Mesenchymal stem cell (in vitro differentiated cells and primary cell): ENCODE measurements at places on chromosomes 2 and 18.

- DNase-seq, result peak; percentile 55
Observed at GRCh38 chr2:168573128-168573903, 117.2 kb downstream of the CERS6 start.

DNA sequence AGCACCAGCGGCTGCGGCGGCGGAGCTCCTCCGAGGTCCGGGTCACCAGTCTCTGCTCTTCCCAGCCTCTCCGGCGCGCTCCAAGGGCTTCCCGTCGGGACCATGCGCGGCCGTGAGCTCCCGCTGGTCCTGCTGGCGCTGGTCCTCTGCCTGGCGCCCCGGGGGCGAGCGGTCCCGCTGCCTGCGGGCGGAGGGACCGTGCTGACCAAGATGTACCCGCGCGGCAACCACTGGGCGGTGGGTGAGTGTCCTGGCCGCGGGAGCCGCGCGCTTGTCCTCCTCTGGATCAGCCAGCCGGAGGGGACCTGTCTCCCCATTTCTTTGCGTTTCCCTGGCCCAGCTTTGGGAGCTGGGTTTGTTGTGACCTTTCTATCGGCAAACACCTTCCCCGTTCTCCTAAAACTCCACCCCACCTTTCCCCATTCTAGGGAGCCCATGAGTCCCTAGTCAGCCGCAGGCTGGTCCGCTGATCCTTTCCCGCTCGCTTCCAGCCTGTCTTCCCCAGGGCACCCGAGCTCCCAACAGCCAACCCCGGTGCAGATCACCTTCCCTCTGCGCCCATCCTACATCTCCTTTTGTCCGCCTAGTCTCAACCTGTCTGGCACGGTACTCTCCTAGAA lies 316 bp downstream of the GRP start:
- no peak for DNase-seq

GRCh38 chr2:176554101-176555048 lies 285.1 kb downstream of the MTX2 start:
- peak; percentile 61 for DNase-seq

GRCh38 chr2:58895857-58896256 lies 654.7 kb upstream of the FANCL start:
- no peak for DNase-seq

GRCh38 chr18:12307701-12308385 lies at the start of gene TUBB6:
TUBB6 (plus strand) TSS chr18:12308241; CDS start chr18:12308293, 52 bp downstream.
- peak; percentile 88 for DNase-seq

DNA sequence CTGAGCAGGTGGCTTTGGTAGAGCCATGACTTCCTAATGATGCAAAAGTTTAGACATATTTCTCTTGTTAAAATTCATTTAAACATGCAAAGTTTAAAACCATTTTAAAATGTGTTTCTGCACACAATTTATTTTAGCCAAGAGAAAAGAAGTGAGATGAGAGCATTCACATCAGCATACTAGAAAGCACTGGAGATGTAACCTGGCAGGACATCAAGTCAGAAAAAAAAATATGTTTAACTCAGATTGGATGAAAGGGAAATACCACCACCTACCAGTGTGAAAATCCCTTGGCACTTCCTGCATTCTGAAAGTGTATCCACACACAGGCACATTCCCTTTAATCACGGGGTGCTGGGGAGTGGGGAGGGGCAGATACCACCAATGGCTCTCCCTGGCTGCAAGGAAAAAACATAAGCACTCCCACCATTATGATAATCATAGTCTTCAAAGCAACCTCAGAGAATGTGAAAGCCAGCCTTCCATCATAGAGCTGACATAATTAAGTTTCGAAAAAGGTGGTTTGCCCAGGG lies 25.0 kb downstream of the DNER start:
- no peak for DNase-seq
